Activated T-helper 1 cell treated with anti-CD3 and anti-CD28 coated beads, Interleukin-12 subunit alpha, Interleukin-12 subunit beta, Interleukin-2, Interleukin-4 antibody, amounts not matched to agents 30 ng/mL and 10 ng/mL and 1 ng/mL, durations not matched to agents 14 hours and 24 hours and 36 hours (primary cell): ENCODE measurements at places on chromosomes 13 and 19. TPM values are rescaled to one million over a fixed set of nuclear protein-coding genes. Genes with fewer than 3 reads are reported as not detected.

COX7A1 gene
- not detected in 2 replicates for total RNA-seq

ONECUT3 gene
- not detected in 2 replicates for total RNA-seq

LENG9 gene
- 8.4 and 11.5 TPM in 2 replicates for total RNA-seq

POU4F1 gene
- total RNA-seq = 0.23 and 0.29 TPM in 2 replicates

DNA sequence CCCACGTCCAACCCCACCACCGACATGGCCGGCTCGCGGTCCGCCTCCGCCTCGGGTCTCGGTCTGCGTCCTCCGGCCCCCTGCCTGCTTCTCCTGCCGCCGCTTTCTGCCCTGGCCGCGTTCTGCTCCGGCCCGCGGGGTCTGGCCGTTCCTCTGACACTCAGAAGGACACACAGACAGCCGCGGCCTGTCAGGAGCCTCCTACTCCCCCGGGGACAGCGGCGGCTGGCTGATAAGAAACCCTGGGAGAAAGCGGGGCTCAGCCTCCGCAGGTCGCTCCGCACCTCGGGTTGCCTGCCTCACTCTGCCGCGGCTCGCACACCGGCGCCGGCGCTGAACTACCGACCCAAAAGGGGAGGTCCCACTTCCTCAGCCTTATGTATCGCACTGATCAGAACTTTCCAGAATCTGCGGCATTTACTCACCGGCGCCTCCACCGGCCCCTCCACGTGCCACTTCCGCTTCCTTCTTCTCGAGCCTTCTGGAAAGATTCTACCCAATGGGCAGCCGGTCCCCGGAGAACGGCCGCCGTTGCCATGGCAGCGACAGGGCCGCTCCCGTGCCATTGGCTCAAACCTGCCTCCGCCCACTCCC is at the start of gene HSPH1:
Gene HSPH1, minus strand, starts transcription at position 348 of the 594 bp plus-strand sequence. Its CDS starts 322 bp downstream, at position 26.
- DNase-seq = peak; percentile 99

GRCh38 chr19:49333418-49333805 is 1.8 kb upstream of the CD37 start:
- no peak for DNase-seq

GRCh38 chr13:95503662-95504061 is 48.9 kb upstream of the CLDN10 start:
- DNase-seq = no peak

DNA sequence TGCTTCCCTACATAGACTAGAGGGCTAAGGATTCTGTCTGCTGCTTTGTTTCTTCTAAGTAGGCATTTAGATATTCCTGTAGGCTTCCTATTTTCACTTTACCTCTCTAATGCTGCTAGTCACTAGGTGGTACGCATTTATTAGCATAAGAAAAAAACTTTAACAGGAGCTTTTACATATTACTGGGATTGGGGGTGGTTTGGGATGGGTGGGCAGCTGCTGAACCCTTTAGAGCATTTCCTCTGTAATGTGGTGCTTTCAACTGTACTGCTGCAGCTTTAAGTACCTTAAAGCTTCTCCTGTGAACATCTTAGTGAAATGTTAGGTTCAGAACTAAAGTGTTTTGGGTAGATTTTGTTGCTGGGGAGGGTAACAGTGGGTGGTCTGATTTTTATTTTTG is 92.6 kb downstream of the ZNF486 start:
- DNase-seq = no peak

DNA sequence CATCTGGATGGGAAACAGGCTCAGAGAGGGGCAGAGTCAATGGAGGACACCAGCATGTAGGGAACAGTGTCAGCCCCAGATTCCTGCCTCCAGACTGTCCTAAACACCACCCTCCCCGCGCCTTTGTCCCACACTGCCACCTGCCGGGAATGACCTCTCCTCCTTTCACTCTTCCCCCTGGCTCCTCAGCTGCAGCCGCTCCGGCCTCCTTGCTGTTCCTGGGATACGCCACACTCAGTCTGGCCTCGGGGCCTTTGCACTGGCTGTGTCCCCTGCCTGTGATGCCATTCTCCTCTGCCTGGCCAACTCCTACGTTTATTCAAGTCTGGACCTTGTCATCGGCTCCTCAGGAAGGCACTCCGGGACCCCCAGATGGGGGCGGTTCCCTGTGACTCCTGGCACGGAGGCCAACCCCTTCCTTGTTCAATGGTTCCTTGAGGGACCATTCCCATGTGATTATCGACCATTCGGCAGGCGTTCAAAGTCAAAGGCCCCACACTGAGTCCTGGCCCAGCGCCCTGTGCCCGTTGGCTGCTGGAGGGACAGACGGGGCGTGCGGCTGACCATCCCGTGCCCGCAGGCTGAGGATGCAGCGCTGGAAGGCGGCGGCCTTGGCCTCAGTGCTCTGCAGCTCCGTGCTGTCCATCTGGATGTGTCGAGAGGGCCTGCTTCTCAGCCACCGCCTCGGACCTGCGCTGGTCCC is 15.8 kb downstream of the FUT6 start:
- no peak for DNase-seq

DNA sequence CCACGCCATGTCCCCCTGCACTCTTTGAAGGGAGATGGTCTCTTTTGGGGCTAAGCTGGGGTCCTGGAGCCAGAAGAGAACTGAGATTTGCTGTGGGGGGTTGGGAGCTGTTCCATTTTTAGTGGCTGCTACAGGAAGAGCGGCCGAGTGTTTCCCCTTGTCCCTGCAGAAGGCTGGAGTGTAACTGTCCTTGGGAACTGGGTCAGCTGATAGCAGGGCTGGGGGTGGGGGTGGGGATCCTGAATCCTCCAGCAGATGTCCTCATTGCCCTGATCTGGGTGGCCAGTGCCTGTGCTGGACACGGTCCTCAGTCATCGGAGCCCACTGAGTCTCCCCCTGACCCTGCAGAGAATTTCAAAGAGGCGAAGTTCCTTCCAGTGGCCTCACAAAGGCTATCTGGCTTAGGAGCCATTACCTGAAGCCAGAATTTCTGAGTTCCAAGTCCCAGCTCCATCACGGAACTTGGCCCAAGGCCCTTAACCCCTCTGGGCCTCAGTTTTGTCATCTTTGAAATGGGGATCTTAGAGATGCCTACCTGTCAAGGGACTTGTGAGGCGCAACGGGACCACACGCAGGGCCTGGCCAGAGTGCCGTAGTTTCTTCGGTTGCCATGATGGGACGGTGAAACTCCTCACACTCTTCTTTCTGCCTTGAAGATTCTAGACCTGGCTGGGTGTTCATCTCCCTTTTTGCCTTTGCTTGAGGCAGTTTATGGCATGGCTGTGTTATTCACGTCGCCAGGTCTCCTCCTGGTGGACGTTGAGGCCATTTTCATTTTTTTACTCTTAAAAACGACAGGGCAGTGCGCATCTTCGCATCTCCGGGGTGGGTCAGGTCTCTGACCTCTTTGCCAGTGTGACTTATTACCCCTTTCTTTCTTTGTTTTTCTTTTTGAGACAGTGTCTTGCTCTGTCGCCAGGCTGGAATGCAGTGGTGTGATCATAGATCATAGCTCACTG is 51.9 kb downstream of the DNM2 start:
- DNase-seq = no peak

GRCh38 chr13:24502533-24503378 is 9.8 kb downstream of the PARP4 start:
- no peak for DNase-seq

- no peak for DNase-seq
These were observed 31.8 kb downstream of the PEX11G start for GRCh38 chr19:7456964-7457541.

GRCh38 chr19:6963244-6963852 is 57.9 kb downstream of the MBD3L2B start:
- no peak for DNase-seq

DNA sequence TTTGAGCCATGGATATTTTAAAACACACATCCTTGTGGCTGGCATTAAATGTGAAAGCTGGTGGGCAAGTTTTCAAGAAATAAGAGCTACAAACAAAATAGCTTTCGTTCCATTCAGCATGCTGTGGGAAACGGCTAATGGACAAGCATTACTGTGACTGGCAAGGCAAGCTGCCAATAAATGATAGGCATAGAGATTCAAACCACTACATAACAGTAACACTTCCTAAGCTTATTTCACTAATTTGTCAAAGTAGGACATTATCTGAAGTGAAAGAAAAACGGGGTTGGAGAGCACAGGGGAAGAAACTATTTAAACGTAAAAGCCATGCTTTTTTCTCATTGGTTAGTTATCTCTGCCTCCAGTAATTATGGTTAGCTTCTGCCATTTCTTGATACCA is 26.0 kb downstream of the OBI1 start:
- DNase-seq = no peak

DNA sequence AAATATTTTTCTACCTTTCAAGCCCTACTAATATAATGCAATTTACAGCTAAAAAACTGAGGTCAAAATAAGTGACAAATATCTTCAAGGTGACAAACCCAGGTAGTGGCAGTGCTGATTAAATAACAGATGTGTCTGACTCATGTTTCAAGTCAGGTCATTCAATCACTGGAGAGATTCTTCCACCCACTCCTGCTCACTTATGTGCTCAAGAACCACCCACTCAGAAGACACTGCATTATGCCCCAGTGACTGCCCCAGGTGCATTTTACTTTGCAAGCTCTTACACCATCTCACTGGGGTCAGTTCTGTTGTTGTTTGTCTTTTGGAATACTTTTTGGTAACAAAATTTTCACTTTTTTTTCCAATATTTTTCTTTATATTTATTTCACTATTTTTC is 2.2 kb downstream of the ZNF100 start:
- no peak for DNase-seq

- DNase-seq = peak; percentile 80
These were observed at the start of gene CARD8 for GRCh38 chr19:48255376-48256303. TSS of gene CARD8 (minus strand) at chr19:48255912. CDS start at chr19:48241020, 14,892 bp downstream.

GRCh38 chr13:81988567-81988966 is 1647.6 kb upstream of the SPRY2 start:
- no peak for DNase-seq

GRCh38 chr13:79187917-79188690 is 218.0 kb downstream of the RBM26 start:
- DNase-seq = no peak

DNA sequence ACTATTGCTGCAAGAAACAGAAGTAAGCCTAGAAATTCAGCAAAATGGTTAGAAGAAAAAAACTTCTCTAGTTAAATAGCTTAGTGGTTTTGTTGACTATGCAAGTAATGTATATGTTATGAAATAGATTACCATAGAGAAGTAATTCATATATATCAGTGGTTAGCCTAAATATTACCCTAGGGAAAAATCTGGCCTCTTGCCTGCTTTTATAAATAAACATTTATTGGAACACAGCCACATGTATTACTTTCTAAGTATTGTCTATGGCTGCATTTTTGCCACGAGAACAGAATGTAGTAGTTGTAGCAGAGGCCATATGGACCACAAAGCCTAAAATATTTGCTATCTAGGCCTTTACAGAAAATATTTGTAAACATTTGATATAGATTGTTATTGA is 1471.7 kb upstream of the PRR20A start:
- DNase-seq = no peak

- no peak for DNase-seq
These were observed 149.8 kb downstream of the DLEU7 start for GRCh38 chr13:50693727-50694126.

DNA sequence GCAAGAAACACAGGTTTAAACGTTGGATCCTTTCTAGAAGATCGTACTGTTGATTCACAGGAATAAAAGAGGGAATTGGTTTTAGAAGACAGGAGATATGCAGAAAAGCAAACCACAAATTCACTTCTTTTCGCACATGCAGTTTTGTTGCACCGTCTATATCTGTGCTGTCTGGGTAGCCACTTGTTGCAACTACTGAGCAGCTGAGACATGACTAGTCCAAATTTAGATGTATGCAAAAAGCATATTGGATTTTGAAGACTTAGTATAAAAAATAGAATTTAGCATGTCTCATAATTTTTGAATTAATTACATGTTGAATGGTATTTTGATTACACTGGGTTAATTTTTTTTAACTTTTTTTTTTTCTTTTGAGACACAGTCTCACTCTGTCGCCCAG is 176.3 kb downstream of the KLF12 start:
- DNase-seq = no peak

GRCh38 chr13:23855360-23855759 is 33.8 kb downstream of the MIPEP start:
- DNase-seq = no peak

DNA sequence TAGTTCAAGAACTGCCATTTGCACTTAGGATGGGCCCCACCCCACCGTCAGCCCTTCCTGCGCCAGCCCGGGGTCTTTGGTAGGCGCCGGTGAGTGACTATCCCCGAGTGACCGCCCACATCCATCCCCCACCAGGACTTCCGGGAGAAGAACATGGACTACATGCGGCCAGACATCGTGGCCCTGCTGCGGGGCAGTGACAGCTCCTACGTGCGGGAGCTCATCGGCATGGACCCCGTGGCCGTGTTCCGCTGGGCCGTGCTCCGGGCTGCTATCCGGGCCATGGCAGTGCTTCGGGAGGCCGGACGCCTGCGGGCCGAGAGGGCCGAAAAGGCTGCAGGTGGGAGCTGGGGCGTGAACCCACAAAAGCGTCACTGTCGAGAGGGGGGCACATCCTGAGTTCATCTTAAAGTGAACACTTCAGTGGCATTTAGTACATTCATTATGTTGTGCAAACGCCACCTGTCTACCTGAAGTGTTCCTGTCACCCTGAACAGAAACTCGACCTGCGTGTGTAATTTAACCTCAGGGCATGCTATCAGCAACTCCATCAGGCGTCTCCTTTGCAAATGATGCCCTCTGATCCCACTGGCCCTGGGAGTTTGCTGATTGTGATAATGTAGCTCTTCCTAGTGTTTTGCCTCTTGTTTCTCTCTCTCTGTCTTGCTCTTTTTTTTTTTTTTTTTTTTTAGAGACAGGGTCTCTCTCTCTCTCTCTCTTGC is 42.4 kb upstream of the USE1 start:
- DNase-seq = no peak

GRCh38 chr19:2233601-2234280 is 2.4 kb downstream of the PLEKHJ1 start:
- DNase-seq = no peak

GRCh38 chr13:40668335-40668734 is 1.9 kb upstream of the FOXO1 start:
- DNase-seq = no peak
